ENCODE measurements at places on chromosomes 1 and 21.

GRCh38 chr1:185305419-185305818 lies 11.6 kb downstream of the IVNS1ABP start:
- DNase-seq = no peak

GRCh38 chr1:183590244-183591191 lies at the start of gene NCF2:
Gene NCF2, minus strand, starts transcription at chr1:183590459. Its CDS starts 130 bp downstream, at chr1:183590329.
- DNase-seq = peak; percentile 96

GRCh38 chr1:2141025-2141424 lies 53.5 kb downstream of the FAAP20 start:
- DNase-seq = no peak

DNA sequence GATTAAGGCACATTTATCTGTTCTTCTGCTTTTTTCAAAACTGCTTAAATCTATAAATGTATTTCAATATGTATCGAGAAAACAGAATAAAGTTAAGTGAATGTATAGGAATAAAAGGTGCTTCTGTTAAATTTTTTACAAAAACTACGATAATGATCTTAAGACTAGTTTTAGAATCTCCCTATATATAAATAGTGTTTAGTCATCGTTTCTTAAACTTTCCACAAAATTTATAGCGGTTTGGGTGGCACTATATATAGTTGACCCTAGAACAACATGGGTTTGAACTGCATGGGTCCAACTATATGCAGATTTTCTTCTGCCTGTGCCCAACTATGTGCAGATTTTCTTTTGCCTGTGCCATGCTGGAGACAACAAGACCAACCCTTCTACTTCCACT lies 125.7 kb downstream of the CRB1 start:
- no peak for DNase-seq

DNA sequence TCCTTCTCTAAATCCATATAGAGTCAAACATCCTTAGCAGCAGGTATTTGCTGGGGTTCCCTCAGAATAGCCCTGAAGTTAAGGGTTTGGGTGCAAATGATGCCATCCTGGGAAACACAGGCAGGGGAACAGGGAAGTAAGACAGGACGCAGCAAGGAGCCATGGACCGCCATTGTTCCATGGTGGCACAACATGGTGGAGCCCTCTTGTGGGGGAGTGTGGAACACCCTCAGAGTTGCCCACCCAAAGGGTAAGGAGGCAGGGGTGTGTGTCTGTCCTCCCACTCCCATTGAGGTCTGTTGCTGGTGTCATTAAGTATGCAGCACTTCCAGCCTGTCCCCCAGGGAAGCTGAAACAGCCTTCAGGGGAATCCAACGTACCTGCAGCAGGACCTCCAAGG lies 20.4 kb upstream of the RCAN1 start:
- no peak for DNase-seq

GRCh38 chr1:64199154-64199553 lies 4.3 kb upstream of the UBE2U start:
- DNase-seq = no peak

DNA sequence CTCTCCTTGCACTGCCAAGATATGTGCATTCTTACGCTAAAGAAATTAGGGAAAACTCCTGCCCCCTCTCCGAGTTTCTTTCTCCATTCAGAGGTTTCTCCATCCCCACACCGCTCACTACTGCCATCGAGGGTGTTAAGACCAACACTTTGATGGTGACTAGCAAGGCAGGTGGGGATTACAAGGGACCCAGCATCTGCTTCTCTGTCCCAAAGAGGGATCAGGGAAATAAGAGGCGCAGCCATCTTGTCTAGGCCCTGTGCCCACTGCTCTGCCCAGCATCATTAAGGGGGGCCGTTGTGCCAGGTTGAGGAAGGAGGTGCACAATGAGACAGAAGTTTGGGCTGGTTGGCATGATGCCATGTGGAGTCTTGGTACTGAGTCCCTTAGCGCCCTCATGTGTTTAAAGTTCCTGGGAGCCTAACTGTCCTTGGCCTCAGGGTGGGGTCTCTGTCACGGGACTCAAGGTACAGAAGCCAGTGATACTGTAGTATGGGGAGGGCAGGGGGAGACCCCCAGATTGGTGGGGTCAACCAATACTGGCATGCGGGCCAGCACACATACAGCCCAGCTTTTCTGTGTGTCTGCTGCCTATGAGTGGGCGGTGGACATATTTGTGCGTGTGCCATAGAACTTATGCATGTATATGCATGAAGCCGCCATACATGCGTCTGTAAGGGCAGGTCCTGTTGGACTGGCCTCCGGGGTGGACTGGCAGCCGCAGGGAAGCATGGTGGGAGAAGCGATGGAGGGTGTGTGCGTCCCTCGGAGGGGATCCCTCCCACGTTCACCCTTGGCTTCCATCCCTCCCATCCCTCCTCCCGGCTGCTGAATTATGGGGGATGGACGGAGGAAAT lies 5.5 kb downstream of the EFNA3 start:
- peak; percentile 23 for DNase-seq

- peak; percentile 42 for DNase-seq
Observed at GRCh38 chr1:76492752-76493430, 374.4 kb upstream of the ST6GALNAC5 start.

GRCh38 chr1:47918257-47918867 lies 78.8 kb downstream of the TRABD2B start:
- no peak for DNase-seq

DNA sequence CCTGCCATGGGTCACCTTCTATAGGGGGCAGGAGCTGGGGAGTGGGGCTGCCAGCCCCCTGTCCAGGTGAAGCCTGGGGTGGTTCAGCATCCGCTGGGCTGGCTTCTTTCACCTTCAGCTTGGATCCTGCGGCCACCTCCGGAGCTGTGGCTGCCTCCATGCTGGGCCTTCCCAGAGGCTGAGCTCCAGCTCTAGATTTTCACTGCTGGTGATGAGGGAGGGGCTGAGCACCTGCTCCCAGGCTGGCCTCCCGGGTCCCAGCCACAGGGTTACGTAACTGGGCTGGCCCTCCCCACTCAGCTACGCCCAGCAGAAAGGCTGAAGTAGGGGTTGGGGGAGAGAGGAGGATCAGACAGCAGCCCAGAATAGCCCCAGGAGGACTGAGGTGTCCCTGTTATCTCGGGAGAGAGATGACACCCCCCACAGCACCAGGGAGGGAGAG lies at the start of gene MYBPHL:
Gene MYBPHL (minus strand): TSS at position 180 of the 442 bp plus-strand sequence. CDS start 20 bp downstream, at position 160.
- DNase-seq = no peak

DNA sequence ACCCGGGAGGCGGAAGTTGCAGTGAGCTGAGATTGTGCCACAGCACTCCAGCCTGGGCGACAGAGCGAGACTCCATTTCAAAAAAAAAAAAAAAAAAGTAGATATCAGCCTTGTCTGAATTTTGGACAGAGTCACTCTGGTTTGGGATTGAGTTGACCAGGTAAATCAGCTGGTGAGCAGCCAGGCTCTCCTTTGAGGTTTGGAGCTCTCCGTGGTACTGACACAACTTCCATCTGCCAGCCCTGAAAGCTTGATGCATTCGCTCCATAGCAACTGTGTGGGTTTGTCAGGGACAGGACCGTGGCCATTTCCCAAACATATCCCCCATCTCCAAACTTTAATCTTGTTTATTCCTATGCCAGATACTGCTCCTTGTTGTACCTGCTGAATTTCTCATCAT lies 155.2 kb downstream of the DMRTA2 start:
- no peak for DNase-seq

- DNase-seq = no peak
Observed at GRCh38 chr1:24972221-24972914, 42.3 kb upstream of the RUNX3 start.

- no peak for DNase-seq
Observed at GRCh38 chr1:77975386-77975785, 3.5 kb downstream of the FUBP1 start.

- DNase-seq = no peak
Observed at GRCh38 chr1:1004780-1005697, 5.1 kb upstream of the HES4 start.

DNA sequence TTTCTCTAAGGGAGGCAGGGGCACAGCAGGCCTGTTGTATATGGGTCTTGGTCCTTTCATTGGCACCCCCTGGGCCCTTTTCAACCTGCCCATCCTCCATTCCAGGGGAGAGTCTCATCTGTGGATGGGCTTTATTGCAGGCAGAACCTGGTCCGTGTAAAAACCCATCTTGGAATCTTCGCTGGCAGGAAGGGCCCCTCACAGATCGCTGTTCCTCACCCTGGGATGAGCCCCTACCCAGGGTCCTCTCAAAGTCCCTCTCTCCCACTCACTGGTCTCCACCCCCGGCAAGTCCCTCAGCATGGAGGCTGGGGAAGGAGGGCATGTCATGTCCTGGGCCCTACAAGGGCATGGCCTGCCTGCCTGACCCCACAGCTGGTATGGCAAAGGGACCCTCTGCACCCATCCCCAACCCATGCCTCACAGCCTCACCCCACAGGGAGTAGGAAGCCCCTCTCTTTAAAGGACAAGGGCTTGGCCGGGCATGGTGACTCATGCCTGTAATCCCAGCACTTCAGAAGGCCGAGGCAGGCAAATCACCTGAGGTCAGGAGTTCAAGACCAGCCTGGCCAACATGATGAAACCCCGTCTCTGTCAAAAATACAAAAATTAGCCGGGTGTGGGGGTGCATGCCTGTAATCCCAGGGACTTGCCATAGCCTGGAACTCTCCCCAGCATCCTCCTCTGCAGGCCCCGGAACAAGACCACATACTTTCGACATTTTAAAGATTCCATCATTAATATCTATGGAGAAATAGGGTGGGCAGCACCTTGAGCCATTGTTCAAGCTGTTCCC lies 13.2 kb upstream of the CDA start:
- DNase-seq = no peak

GRCh38 chr1:218377143-218377660 lies 32.1 kb downstream of the TGFB2 start:
- DNase-seq = no peak

DNA sequence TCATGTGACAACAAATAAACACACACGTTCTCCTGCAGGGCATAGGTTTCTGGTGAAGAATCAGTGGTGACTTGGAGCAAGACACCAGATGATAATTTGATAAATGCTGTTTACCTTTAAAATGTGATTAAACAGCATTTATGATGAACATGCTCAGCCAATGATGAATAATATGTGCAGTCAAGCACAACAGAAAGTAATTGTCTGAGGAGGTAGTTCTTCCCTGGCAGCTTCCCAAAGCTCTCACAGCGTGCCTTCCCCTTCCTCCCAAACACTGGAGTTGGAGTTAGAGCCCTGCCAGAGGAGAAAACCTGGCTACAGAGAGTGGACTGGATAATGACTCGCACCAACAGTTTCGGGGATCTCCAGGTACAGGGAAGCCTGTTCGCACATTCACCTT lies 463.5 kb downstream of the SMYD3 start:
- no peak for DNase-seq

GRCh38 chr1:27556781-27557595 lies 47.0 kb downstream of the AHDC1 start:
- DNase-seq = peak; percentile 79

- DNase-seq = no peak
Observed at GRCh38 chr1:183048087-183049085, 25.2 kb downstream of the LAMC1 start.

GRCh38 chr1:175679981-175680652 lies 63.3 kb downstream of the TNR start:
- no peak for DNase-seq

- DNase-seq = no peak
Observed at GRCh38 chr1:42450061-42450460, 5.8 kb downstream of the ZMYND12 start.

- DNase-seq = no peak
Observed at GRCh38 chr21:33112151-33112550, 42.2 kb downstream of the OLIG1 start.

DNA sequence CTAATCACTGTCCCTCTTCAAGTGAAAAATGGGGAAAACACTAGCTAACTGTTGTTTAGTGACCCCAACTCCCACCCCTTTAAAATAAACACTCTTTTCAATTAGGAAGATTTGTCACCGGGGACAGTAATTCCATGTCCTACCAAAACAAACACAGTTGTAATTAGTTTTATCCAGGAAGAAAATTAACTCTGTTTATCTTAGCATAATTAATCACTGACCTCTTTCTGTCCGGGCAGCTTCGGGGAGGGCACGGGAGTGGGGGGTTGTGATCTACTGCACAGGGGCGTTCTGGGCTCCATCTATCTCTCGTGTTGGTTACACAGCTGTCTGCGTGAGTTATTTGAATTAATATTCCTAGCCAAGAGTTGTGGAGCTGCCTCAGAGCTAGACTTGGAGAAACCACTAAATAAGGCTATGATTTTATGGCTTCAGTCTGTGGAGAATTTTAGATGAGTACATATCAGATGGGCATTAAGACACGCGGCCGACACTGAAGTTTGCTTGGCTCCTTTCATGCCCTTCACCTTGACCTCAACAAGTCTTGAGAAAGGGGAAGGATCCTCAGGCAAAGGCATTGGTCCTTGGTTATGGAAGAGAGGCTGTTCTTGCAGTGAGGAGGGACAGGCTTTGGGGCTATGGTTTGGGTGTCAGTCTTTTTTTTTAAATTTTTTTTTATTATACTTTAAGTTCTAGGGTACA lies 102.0 kb upstream of the TRABD2B start:
- DNase-seq = no peak

GRCh38 chr1:155864393-155864792 lies 5.0 kb downstream of the SYT11 start:
- DNase-seq = no peak

- DNase-seq = no peak
Observed at GRCh38 chr1:212261361-212261929, 23.8 kb upstream of the PPP2R5A start.

DNA sequence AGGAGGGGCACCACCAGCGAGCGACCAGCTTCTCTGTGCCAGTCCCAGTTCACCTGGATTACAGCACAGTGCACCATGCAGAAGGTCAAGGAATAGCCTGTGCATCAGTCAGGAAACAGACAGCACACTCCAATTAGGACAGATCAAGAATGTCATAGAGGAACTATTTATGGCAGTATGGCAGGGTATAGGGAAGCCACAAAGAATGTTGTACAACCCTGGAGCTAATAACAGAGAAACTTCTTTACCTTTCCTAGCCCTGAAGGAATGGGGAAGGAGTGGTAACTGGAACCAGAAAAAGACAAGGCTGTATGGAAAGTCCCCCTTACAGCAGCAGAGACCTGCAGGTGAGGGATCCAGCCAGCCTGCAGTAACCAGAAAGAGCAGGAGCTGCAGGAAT lies 87.8 kb upstream of the USP24 start:
- DNase-seq = no peak

- DNase-seq = no peak
Observed at GRCh38 chr1:32525053-32525452, 14.2 kb upstream of the ZBTB8A start.

- no peak for DNase-seq
Observed at GRCh38 chr1:41779360-41779759, 139.4 kb downstream of the HIVEP3 start.
